ENCODE measurements at places on chromosomes 11 and 22.

GRCh38 chr11:110198031-110198729 lies 98.2 kb downstream of the RDX start:
- DNase-seq = no peak

DNA sequence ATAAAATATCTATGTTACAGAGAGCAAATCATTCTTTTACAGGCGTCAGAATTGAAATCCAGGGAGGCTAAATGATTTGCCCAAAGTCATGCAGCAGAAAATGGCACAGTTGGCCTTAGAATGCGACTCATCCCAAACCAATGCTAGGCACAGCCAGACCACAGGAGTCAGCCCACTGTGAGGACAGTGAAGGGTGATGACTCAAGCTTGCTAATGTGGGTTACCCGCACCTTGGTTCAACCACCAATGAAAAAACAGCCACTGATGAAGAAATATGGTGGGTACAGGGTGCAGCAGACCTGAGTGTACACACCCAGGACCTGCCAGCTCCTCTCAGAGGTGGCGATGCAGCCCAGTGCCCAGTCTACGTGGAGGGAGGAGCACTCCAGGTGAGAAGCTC lies 89.7 kb downstream of the ZC3H12C start:
- no peak for DNase-seq

GRCh38 chr22:40653361-40653760 lies 16.8 kb upstream of the MRTFA start:
- DNase-seq = no peak

DNA sequence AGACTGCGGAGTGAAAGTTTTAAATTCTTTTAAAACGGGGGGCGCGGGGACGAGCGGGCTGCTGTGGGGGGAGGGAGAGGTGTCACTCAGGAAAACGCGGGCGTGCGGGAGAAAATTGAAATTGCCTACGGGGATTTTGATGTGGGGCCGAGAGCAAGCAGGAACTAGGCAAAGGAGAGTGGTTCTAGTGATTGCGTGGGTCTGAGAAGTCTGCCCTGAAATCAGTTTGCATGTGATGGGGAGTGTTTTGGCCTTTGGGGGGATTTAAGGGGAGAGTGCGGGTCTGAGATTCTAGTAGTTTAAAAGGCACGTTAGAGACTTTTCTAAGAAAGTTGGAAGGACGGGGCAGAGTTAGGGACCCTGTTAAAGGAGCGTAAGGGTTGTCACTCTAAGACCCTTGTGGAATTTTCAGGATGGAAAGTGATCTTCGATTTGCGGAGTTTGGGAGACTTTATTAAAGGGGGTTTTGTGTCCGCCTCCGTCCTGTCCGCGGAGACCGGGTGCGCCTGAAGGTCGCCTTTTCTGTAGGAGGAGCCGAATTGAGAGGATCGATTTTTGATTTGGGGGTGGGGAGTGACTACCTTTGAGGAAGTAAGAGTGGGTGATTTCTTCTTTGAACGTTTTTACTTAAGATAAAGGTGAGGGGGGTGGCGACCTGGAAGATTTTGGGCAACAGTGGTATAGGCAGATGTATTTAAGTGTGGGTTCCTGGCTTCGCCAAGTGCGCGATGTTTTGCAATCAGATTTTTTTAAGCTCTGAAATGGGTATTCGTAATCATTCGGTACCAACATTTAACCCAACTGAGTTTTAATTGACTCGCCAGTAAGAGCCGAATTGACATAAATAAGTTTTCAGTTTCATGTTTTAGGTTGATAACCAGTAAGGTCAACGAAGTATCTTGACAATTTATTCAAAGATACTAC lies 1.1 kb downstream of the EED start:
- DNase-seq = peak; percentile 38

- peak; percentile 71 for DNase-seq
Observed at GRCh38 chr11:60762851-60763691, 6.4 kb downstream of the MS4A15 start.

GRCh38 chr11:20238712-20239111 lies 78.4 kb upstream of the DBX1 start:
- DNase-seq = no peak

DNA sequence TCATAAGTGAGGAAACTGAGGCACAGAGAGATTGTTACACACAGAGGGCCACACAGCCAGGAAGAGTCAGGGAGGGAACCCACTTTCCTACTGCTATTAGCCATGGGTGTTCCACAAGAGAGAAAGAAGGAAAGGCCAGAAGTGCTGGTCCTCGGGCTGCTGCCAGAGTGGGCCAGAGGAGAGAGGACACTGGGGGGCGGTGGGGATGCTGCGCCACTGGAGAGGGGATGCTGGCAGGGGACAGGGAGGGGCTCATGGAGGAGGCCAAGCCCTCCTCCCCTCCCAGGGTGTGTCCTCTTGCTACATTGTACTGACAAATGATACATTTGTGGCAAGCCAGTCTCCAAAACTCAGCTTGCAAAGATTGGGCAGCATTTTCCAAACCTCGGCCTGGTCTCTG lies 9.9 kb downstream of the IL10RA start:
- DNase-seq = no peak

- no peak for DNase-seq
Observed at GRCh38 chr11:14541192-14541947, 21.2 kb upstream of the PSMA1 start.

- no peak for DNase-seq
Observed at GRCh38 chr11:122140500-122140899, 24.5 kb upstream of the BLID start.

DNA sequence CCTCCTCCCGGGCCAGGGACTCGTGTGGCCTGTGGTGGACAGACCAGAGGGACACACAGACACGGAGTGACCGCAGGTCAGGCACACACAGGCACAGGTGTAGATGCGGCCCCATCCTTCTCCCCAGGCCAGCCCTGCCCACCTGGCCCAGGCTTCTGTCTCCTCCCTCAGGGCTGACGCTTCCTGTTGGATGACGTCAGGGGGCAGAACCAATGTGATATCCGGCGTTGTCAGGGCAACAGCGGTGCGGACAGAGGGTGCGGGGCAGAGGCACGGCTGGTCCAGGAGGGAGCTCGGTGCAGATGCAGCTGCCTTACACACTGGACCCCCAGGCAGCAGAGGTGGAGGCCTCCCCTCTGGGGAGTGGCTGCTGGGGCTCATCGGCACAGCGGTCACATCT lies 2.9 kb upstream of the TUBGCP6 start:
- peak; percentile 92 for DNase-seq
